ENCODE measurements at places on chromosomes 16 and 17.

DNA sequence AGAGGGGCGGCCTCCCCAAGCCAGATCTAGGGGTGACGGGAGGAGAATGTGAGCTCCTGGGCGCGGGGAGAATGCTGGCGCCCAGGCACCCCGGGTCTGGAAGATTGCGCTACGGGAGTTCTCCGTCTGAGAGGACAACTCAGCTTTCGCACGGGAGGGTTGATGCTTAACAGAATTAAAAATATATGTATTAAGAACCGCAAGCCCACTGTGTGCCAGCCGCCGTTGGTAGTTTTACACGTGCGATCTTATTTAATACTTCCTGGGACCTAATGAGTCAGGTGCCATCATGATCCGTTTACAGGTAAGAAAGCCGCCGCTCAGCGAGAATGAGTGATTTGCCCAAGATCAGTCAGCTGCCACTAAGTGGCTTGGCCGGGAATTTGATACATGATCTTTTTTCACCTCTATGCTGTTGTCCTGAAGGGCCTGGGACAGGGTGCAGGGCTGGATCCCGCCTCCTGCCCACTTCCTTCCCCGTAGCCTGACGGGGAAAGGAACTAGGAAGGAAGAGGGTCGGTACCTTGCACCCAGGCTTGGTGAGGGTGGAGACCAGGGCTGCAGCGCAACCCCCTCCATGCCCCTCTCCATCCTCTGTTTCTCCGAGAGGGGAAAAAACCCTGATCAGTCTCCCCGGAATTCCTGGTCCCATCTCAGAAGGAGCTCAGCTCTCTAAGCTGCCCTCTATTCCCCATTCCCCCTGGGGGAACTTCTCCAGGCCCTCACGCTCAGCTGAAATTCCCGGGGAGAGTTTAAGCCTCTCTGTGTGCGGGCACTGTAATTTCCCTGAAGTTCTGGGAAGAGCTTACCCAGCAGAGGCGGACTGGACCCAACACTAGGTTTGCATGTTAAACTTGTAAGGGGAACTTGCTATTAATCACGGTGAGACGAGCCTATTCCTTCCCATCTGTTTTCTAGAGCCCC lies 983 bp downstream of the VAT1L start:
- DNase-seq: no peak
- H3K36me3 ChIP-seq: no peaks in the 10 kb centered on the region
- peaks cover 5% of the 10 kb centered on the region for H3K4me1 ChIP-seq
- H3K4me3 ChIP-seq: no peak overlapping the region
- H3K27ac ChIP-seq: no peak overlapping the region
- H3K27me3 ChIP-seq: peaks cover 16% of the 10 kb centered on the region

- DNase-seq: no peak
- no peaks in the 10 kb centered on the region for H3K27me3 ChIP-seq
- no peak overlapping the region for H3K27ac ChIP-seq
- H3K4me1 ChIP-seq: peaks cover 8% of the 10 kb centered on the region
- peaks cover 60% of the 10 kb centered on the region for H3K36me3 ChIP-seq
- no peak overlapping the region for H3K4me3 ChIP-seq
Observed at GRCh38 chr16:22326369-22326652, 29.1 kb downstream of the POLR3E start.

DNA sequence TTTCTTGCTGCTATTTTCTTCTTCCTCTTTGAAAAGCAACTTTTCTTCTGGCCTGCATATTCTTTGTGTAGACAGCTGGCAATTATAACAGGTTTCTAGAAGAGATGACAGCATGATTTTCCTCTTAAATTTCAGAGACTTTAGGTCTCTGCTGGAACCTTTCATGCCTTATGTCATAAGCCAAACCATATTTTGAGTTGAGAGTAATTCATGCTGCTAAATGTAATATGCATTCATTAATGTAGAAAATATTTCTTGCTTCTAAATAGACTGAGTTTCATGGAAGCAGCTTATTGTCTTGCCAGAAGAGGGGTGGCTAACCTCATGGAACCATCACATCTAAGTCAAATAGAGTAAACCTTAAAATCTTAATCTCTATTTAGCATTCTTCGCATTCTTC lies 25.9 kb upstream of the ABCA9 start:
- no peaks in the 10 kb centered on the region for H3K36me3 ChIP-seq
- no peaks in the 10 kb centered on the region for H3K4me1 ChIP-seq
- H3K27me3 ChIP-seq: no peaks in the 10 kb centered on the region
- no peak overlapping the region for H3K27ac ChIP-seq
- no peak for DNase-seq

DNA sequence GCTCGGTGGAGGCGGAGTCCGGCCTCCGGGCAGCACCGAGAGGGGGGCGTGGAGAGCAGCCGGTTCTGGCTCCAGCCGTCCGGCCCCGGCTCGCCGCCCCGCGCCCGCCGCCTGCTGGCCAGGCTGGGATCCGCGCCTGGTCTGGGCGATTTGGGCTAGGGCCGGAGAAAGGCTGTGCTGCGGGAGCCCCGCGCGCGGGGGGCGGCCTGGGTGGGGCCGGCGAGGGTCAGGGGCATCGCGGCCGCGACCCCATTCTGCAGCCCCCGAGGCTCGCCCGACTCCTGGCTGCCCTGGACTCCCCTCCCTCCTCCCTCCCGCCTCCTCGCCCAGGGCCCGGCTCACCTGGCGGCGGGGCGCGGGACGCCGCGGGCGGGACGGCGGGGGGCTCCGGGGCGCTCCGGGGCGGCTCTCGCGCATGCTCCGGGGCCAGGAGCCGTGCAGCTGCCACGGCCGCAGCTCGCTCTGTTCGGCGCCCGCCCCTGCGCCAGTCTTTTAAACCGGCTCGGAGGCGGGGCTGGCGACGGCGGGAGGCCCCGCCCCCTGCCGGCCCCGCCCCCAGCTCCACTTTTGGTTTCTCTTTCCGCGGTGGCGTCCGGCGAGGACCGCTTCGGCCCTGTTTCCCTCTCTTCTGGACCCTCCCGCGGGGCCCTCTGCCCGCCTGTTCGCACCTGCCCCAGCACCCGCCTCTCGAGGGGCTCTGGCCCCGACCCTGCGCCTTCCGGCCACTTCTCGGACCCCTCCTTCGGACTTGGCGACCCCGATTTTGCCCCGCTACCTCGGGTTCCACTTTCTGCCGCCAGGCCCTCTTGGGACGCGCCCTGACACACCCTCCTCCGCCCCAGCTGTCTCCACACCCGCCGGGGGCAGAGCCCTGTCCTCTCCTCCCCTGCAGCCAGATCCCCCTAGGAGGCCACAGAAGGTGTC lies at the start of gene SOCS1:
TSS of gene SOCS1 (minus strand) at position 468 of the 924 bp plus-strand sequence. CDS start 726 bp downstream, outside the sequence.
- peaks cover 60% of the 10 kb centered on the region for H3K4me1 ChIP-seq
- peak within 1 kb of the TSS; percentile 73 for H3K4me3 ChIP-seq
- H3K27me3 ChIP-seq: no peaks in the 10 kb centered on the region

DNA sequence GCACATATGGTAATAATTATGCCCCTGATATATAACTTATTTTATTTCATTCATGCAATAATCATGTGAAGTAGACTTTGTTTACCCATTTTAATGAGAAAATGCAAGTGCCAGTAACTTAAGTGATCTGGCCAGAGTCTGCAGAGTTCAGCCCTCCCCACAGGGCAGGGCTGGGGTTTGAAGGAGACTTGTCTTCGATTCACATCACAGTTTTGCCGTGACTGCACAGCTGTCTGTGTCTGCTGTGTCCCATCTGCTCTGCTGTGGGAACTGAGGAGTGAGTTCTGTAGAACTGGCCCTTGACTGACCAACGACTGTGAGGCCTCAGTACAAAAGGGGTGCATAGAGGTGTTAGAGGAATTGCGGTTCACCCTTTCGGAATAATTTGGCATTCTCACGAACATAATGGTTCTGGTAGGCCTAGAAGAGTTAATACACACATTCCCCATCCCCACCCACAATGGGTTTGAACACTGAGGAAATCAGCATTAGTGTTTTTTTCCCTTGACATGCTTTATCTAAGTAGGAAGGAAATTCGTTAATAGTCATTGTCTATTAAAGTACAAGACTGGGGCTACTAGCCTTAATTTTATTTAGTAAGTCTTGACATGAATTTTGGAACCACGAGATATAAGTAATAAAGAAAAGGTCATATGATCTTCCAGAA lies 113.6 kb upstream of the MON1B start:
- H3K27ac ChIP-seq: no peak overlapping the region
- H3K4me3 ChIP-seq: no peak overlapping the region
- H3K4me1 ChIP-seq: no peaks in the 10 kb centered on the region
- H3K36me3 ChIP-seq: no peaks in the 10 kb centered on the region

GRCh38 chr17:73434154-73434553 lies 122.4 kb upstream of the CDC42EP4 start:
- DNase-seq: no peak
- no peaks in the 10 kb centered on the region for H3K36me3 ChIP-seq
- no peaks in the 10 kb centered on the region for H3K27me3 ChIP-seq
- peaks cover 3% of the 10 kb centered on the region for H3K4me1 ChIP-seq

GRCh38 chr17:74274709-74275340 lies 791 bp downstream of the DNAI2 start:
- DNase-seq: peak; percentile 23
- peak overlapping the region; percentile 20 for H3K27ac ChIP-seq
- H3K36me3 ChIP-seq: no peaks in the 10 kb centered on the region
- peak overlapping the region; percentile 49 for H3K4me3 ChIP-seq
- H3K27me3 ChIP-seq: no peaks in the 10 kb centered on the region
- peaks cover 53% of the 10 kb centered on the region for H3K4me1 ChIP-seq

GRCh38 chr17:41642252-41643156 lies 18.1 kb upstream of the KRT17 start:
- H3K4me3 ChIP-seq: no peak overlapping the region
- no peaks in the 10 kb centered on the region for H3K27me3 ChIP-seq
- no peaks in the 10 kb centered on the region for H3K36me3 ChIP-seq
- DNase-seq: no peak

DNA sequence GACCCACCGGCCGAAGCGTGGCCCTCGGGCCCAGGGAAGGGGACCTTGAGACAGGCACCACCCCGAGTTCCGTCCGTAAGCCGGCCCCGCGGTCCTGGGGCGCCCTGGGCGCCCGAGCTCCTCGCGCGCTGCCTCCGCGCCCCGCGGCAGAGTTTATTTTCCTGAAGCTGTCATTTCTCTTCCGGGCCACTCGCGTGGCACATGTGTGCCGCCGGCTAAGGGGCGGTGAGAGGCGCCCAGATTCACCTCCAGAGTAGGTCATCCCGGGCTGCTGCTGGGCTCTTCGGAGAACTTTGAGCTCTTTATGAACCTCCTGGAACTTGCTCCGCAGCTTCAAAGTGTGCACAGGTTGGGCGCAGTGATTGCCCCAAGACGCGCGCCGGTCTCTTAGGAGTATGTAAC lies 489 bp downstream of the ZC3H18 start:
- peaks cover 24% of the 10 kb centered on the region for H3K4me1 ChIP-seq
- H3K4me3 ChIP-seq: peak overlapping the region; percentile 54
- peak overlapping the region; percentile 76 for H3K27ac ChIP-seq
- peak; percentile 57 for DNase-seq

DNA sequence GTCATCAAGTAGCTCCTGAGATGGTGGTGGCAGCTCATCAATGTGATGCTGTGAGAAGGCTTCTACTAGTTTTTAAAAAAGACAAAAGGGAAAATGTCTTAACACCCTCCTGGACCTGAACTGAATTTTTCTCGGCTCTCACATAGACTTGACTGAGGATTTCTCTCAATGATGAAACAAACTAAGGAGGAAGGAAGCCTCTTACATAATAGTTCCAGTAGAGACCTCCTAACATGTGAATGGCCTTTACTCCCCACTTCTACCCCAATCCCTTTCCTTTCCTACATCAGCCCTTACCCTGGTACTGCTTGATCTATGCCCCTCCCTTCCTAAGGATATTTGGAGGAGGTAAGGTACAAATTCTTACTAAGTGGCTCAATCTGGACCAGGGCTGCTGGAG lies 54.8 kb upstream of the MTMR4 start:
- no peaks in the 10 kb centered on the region for H3K27me3 ChIP-seq
- no peak overlapping the region for H3K27ac ChIP-seq
- H3K36me3 ChIP-seq: no peaks in the 10 kb centered on the region
- no peak for DNase-seq

DNA sequence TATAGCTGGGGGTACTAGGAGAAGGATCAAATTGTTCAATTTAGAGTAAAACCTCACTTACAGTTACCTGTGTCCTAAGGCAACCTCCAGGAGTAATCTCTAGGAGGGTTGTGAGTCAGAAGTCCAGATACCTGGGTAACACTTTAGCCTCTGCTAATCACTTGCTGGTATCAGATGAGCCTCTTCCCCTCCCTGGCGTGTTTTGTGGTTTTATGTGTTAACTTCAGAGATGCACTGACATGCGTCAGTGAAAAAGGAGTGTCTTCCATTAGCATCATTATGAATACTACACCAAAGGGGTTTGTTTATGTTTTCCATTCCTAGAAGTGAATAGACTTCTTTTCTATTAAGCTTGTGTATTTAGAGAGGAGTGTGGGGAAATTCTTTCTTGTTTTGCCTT lies 208.2 kb downstream of the FTO start:
- no peaks in the 10 kb centered on the region for H3K27me3 ChIP-seq
- no peaks in the 10 kb centered on the region for H3K36me3 ChIP-seq
- DNase-seq: peak; percentile 84
- H3K4me3 ChIP-seq: no peak overlapping the region

DNA sequence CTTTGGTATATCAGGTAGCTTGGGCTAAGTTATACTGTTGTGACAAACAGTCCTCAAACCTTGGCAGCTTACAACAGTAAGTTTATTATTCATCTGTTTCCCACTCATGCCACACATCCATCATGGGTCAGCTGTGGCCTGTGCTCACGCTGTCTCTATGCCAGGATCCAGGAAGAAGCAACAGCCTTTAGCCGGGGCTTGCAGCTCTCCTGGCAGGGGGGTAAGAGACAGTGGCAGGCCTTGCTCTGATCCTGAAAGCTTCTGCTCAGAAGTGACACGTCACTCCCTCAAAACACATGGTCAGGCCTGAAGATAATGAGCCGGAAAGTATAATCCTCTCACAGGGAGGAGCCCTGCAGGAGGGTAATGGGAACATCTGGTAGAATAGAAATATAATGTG lies 377.6 kb downstream of the CPPED1 start:
- no peaks in the 10 kb centered on the region for H3K4me1 ChIP-seq
- no peaks in the 10 kb centered on the region for H3K27me3 ChIP-seq
- H3K36me3 ChIP-seq: no peaks in the 10 kb centered on the region
- H3K4me3 ChIP-seq: no peak overlapping the region
- H3K27ac ChIP-seq: no peak overlapping the region

- H3K4me3 ChIP-seq: no peak overlapping the region
- H3K27ac ChIP-seq: no peak overlapping the region
- DNase-seq: no peak
- H3K27me3 ChIP-seq: no peaks in the 10 kb centered on the region
Observed at GRCh38 chr16:66614161-66614802, 9.8 kb downstream of the CMTM3 start.

DNA sequence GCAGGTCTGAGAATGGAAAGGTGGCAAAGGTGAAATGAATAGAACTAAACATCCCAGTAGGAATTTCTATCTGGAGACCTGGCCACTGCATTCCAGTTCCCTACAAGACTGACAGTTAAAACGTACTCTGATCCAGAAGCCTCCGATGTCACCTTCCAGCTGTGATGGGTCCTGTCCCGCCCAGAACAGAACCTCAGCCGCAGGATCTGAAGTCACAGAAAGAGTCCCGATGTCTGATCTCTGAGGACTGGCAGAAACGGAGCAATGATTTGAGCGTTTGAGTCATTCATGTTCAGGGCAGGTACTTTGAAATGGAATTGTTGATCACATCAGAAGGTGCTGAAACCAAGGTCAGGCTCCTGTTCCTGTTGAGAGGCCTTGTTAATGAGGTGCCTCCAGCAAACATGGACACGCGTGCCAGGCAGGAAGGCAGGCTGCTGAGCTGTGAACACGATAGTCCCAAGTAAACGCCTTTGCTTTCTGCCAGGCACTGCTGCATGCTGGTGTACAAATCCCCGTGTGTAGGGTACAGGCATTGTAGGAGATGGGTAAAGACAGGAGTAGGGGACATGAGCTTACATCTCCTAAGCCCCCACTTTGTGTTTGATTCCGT lies 61.4 kb downstream of the VAT1L start:
- no peak overlapping the region for H3K4me3 ChIP-seq
- no peak for DNase-seq
- no peaks in the 10 kb centered on the region for H3K4me1 ChIP-seq
- no peaks in the 10 kb centered on the region for H3K27me3 ChIP-seq
